ENCODE measurements at places on chromosomes 5 and 9.

- DNase-seq, result no peak
Observed at GRCh38 chr5:40678026-40678425, 1.7 kb upstream of the PTGER4 start.

GRCh38 chr5:154178661-154179060 is 11.9 kb upstream of the GALNT10 start:
- peak; percentile 95 for DNase-seq

- no peak for DNase-seq
Observed at GRCh38 chr5:147760086-147760875, 22.2 kb downstream of the JAKMIP2 start.

- no peak for DNase-seq
Observed at GRCh38 chr5:139875957-139876356, 80.3 kb downstream of the PSD2 start.

- no peak for DNase-seq
Observed at GRCh38 chr5:23528677-23529076, 21.3 kb downstream of the PRDM9 start.

DNA sequence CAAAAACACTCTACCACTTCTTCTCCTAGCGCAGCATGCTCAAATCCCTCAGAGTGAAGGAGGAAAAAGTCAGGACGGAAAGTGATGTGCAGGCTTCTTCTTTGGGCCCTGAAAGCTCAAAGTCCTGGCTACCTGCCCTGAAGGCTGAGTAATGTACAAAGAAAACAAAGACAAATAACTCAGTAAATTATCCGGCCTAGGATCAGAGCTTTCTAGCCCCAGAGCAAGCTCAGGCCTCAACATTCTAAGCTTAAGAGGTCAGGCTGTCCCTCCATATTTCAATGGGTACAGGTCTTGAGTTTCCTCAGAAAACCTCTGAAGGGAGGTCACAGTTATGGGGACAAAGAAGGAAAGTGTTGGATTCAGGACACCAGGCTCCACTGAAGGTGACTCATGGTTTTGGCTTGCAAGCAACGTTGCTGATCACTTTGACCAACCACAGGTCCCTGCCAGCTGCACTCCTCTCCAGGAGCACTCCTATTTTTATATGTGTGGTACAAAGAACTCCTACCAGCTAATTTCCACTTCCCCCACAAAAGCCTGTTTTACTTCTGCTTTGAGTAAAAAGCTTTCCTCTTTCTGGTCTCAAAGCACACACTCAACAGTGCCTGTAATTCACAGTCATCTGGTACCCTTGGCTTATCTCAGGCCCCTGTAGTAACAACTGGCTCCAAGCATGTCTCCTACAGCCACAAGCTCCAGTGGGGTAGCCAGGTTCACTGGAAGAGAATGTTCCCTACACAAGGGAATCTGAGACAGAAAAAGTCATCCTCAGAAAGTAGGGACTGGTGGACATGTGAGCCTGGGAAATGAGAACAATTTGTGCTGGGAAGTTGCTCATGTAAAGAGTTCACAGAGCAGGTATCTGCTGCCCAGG is 115.7 kb downstream of the UGCG start:
- peak; percentile 50 for DNase-seq

- DNase-seq, result no peak
Observed at GRCh38 chr5:135359374-135360165, 39.5 kb downstream of the MACROH2A1 start.

DNA sequence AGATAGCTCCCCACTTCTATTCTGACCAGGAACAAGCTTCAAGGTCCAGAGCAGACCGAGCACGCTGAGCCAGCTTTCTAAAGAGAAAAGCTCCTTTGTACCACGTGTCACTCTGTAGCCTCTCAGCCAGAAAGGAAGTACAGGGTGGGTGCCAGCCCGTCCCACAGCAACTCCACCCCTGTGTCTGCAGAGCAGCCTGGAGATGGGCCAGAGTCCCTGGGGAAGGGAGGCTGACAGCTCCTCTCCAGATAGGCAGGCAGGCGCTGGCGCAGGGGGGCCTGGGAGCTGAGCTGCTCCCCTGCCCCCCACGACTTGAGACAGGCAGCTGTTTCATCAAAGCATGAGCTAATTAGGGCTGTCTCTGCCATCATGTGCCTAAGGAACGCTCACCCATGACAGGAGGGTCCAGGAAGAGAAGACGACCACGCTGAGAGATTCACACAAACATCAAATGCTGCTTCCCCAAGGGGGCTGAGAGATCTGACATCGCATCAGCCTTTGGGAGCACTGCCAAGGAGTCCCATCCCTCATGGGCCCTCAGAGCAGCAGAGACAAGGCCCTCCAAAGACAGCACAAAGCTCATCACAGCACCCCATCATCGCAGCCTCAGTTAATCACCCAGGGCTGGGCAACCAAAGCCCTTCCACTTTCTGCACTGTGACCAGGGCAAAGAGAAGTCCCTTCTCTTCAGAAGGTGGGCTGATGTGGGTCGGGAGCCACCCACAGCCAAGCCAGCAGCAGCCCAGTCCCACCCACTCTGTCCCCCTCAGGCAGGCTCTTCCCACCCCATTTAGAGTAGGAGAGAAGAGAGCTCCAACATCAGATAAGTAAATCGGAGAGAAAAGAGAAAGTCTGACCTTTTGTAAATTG is 78.5 kb upstream of the LRRTM2 start:
- DNase-seq, result peak; percentile 74

DNA sequence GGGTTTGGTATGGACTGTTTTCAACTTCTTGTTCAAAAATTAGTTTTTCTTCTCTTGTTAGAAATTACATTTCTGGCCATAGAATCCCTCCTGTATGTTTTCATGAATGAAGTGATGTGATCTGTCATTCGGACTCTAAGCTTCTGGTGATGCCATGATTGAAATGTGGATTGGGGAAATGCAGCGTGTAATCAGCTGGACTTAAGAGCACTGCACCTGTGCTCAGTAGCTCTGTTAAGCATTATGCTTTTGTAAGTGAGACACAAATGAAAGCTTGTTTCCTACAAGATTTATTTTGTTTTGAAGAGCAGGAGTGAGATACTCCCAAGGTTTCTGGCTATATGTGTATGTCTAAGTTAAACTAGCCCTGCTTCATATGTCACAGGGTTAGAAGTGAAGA is 24.0 kb upstream of the FAM120AOS start:
- DNase-seq, result no peak

- no peak for DNase-seq
Observed at GRCh38 chr5:114339108-114339507, 22.8 kb upstream of the KCNN2 start.

- no peak for DNase-seq
Observed at GRCh38 chr9:87549791-87550190, 52.1 kb downstream of the DAPK1 start.

DNA sequence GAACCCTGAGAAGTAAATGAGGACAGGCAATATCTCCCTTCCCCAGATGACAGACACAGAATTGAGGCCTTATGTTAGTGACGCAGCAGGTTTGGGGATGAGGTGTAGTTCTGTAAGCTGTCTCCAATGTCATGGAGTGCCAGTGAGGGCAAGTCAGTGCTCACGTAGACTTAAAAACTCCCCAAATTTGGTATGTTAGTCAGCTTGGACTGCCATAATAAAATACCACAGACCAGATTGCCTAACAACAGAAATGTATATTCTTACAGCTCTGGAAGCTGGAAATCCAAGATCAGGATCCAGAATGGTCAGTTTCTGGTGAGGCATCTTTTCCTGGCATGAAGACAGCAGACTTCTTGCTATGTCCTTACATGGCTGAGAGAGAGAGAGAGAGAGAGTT is 14.9 kb downstream of the FOXI1 start:
- DNase-seq, result no peak

GRCh38 chr9:126336736-126337325 is 10.2 kb downstream of the MVB12B start:
- DNase-seq, result no peak

- DNase-seq, result peak; percentile 62
Observed at GRCh38 chr5:4862500-4862899, 277.6 kb upstream of the ADAMTS16 start.

DNA sequence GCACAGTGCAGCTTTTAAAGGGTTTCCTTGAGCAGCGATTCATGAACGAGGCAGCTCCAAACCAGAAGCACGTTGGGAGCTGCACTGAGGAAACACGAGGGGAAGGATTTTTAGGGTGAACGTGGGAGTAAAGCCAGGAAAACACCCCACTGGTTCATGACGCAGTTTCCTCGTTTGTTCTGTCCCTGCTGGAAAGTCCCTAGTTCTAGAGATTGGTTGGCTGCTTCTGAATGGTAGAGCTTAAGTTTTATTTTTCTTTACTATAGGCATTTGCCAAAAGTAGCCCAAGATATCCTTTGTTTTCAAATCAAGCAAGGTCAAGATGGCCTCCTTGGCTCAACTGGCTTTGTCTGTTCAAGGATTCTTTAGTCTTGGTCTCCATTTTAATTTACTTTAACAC is 116.5 kb upstream of the CACNA1B start:
- no peak for DNase-seq

DNA sequence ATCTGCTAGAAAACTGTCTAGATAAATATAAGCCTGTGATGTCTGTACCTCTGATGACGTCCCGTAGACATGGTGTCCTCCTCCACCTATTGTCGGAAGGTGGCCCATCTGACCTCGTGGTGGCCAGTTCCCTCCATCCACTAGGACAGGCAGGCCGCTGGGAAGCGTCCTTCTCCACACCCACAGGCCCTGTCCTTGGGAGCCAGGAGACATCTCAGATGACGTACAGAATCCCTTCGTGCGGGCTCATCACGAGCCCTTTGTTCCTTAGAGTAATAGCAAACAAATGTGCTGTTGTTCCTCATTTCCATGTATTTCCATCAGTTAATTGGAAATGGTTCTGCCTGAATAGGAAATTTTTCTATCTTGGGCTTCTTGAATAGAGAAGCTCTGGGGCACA is 38.3 kb upstream of the TENT4A start:
- no peak for DNase-seq

GRCh38 chr5:74421377-74421776 is 219.2 kb downstream of the ENC1 start:
- DNase-seq, result no peak

- DNase-seq, result no peak
Observed at GRCh38 chr5:111143910-111144309, 51.8 kb downstream of the WDR36 start.

GRCh38 chr5:56346741-56347535 is 113.8 kb upstream of the ANKRD55 start:
- DNase-seq, result no peak

DNA sequence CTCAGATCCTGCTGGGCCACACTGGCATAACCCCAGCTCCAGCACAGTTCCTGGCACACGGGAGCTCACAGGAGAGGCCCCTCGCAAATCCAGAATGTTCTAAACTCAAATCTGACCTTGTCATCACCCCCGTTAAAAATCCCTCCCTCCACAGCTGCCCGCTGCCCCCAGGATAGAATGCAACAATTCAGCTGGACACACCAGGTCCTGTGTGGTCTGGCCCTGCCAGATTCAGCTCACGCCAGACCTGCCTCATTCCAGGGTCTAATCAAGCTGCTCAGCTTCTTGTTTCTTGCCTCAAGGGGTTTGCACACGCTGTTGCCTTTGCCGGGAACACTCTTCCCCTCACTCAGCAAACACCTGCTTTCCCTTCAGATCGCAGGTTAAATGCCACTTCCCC is 45.0 kb upstream of the ASS1 start:
- DNase-seq, result no peak

DNA sequence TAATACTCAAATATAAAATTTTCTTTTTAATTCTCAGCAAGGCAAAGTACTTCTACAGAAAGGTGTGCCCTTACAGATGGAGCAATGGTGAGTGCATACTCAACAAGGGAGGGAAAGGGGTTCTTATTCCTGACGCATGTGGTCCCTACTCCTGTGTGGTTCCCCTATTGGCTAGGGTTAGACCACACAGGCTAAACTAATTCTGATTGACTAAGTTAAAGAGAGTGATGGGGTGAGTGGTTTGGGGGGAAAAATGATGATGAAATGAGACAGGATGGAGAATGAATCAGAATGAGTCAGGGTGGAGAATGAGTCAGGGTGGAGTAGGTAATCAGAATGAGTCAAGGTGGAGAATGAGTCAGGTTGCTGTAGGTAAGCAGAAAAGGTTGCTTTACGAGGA is 22.9 kb upstream of the HMGCS1 start:
- no peak for DNase-seq

GRCh38 chr9:14326264-14326826 is 12.4 kb upstream of the NFIB start:
- peak; percentile 91 for DNase-seq

- DNase-seq, result no peak
Observed at GRCh38 chr9:133640580-133641395, 4.6 kb downstream of the DBH start.

DNA sequence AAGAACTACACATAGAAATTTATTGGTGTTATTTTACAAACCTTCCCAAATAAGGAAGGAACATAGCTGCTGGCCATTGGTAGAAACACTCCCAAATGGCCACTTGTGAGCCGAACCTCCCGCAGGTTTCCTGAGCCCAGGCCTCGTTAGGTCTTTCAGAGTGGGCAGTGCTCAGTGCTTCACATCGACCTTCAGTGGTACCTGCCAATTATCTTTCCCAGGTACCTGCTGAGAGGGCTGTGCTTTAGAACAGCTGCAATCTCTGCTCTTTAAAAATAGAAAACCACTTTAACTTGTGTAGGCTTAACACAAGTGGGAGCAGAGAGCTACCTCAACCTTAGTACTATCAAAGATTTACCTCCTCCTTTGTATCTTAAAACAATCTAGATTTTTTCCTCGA is 334.1 kb downstream of the RFX3 start:
- DNase-seq, result no peak

- no peak for DNase-seq
Observed at GRCh38 chr5:72951671-72952468, 4.0 kb upstream of the FCHO2 start.

DNA sequence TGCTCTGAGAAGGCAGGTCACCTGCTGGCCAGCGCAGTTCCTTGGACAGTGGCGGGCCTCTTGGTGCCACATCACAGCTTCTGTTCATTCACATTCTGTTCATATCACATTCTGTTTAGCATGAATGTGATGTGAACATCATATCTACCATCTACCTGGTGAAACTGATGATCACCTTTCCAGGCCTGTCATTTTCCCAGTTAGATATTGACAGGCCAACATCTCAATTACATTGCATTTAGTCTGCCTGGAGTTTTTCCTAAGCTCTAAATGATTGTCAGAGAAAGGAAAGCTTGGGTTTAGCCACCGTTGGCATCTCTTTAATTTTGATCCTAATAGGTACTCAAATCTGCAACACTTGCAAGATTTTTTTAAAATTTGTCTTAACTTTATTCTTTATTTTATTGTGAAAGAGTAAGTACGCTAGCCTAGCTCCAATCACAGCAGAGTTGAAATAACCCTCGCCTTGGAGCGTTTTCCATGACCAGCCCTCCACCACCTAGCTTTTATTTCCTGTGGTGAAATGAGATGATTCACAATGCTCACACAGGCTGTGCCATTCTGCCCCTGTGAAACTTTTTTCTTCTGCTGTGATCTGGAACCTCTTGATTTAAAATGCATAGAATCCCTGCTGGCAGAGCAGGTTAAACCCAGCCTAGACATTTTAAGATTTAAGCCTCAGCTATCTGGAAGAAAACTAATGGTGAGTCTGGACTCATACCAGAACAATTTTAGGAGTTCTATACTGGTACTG is 225.0 kb downstream of the ESM1 start:
- DNase-seq, result no peak

Data from LNCaP clone FGC (cell line).